ENCODE measurements at places on chromosomes 11 and 22.

GRCh38 chr11:103927535-103927934, 108.9 kb upstream of the DDI1 start:
- no peak for DNase-seq

GRCh38 chr11:95589893-95590612, 199.5 kb downstream of the FAM76B start:
- no peak for DNase-seq

GRCh38 chr11:59859673-59860072, 6.6 kb downstream of the TCN1 start:
- DNase-seq: no peak

DNA sequence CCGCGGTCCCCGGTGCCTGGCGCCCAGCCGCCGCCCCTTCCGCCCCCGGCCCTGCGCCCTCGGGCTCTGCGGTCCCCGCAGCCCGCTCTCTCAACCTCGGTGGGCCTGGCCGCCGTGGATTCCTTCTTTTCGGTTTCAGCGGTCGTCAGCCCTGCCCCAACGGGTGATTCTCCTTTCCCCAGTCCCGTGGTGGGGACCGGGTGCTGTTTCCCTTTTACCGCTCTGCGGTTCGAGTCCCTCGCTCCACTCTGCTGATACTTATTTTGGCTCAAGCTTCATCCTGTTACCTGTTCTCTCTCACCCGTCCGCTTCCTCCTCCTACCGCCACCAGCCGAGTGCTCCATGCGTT, 494 bp downstream of the ZDHHC5 start:
- DNase-seq: peak; percentile 45

DNA sequence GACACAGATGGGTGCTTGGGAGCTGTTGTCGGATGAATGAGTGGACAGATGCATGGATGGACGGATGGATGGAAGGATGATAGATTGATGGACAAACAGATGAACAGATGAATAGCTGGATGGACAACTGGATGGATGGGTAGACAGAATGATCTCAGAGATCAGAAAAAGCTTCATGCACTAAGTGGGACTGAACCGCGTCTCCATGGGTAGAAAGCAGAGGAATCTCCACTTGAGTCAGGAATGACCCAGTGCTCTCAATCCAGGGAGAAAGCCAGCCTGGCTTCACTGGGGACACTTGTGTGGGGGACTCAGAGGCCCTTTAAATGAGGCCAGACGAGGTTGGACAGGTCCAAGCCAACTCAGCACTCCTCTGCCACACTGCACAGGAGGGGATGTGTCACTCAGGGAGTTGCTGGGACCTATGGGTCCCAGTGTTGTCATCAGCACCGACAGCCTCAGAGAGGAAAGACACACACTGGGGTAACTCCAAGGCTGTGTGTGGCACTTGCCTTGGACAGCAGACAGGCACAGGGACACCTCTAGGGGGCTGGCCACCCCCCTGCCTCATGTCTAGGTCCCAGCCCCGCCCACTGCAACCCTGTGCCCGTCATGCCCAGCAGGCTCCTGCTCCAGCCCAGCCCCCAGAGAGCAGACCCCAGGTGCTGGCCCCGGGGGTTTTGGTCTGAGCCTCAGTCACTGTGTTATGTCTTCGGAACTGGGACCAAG, 5.6 kb downstream of the IGLL5 start:
- no peak for DNase-seq

GRCh38 chr11:57646194-57646798, 3.4 kb downstream of the YPEL4 start:
- no peak for DNase-seq

DNA sequence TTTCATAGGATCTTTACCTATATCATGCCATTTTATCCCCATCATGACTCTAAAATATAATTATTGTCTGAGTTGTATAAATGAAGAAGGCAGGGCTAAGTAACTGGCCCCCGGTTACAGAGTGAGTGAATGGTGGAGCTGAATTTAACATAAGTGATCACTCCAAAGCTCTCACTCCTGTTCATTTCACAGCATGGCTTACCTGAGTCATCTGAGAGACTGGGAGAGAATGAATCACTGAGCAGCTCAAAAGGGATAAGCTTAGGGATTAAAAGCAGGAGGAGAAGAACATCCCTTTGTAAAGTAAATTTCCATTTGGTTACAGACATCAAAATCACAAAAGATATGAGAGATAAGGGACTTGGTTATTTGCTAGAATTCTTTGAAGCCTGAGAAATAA, 294.0 kb upstream of the CTSC start:
- DNase-seq: no peak

- DNase-seq: no peak
These were observed 67.8 kb downstream of the RBFOX2 start for GRCh38 chr22:35960854-35961253.

- DNase-seq: peak; percentile 70
These were observed 11.0 kb downstream of the DDB2 start for GRCh38 chr11:47225552-47226400.

- DNase-seq: peak; percentile 56
These were observed 88.8 kb downstream of the AMBRA1 start for GRCh38 chr11:46504817-46505613.

- DNase-seq: no peak
These were observed 26.1 kb upstream of the CABP7 start for GRCh38 chr22:29693671-29694070.

DNA sequence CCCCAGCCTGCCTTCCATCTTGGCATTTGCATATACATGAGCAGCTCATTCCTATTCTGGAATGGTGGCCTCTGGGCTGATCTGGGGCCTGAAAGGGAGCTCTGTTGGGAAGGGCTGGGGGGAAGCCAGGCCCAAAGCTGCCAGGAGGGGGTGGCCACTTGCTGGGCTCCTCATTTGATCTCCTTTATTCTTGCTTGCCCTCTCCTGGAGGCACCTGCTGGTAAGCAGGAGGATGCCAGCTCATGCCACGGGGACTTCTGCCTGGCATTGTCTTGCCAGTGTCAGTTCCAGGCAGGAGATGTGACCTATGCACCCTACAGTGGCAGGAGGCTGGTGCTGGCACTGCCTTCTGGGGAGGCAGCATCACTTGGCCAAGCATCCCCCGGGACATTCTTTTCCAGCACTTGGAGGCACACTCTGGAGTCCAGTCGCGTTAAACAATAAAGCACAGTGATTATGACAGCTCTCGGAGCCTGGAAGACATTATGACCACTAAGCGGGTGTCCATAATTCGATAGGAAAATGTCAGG, 128.3 kb downstream of the NTM start:
- no peak for DNase-seq

DNA sequence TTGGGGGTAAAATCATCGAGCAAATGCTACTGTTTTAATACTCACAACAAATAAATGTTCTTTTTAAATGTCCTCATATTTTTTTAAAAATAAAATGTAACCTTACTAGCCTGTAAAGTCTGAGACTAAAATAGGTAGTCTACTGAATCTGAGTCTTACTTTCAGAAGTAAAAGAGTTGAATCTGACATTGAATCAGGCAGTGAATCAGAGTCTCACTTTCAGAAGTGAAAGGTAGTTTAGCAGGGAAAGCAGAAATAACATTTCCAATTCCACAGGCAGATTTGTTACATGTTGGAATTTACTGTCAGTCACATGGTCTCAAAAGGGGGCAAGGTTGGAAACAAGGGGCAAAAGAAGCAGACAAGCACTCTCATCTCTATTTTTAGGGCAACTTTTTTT, 143.0 kb downstream of the ELP4 start:
- no peak for DNase-seq

GRCh38 chr11:34446386-34446785, 7.7 kb downstream of the CAT start:
- DNase-seq: no peak

DNA sequence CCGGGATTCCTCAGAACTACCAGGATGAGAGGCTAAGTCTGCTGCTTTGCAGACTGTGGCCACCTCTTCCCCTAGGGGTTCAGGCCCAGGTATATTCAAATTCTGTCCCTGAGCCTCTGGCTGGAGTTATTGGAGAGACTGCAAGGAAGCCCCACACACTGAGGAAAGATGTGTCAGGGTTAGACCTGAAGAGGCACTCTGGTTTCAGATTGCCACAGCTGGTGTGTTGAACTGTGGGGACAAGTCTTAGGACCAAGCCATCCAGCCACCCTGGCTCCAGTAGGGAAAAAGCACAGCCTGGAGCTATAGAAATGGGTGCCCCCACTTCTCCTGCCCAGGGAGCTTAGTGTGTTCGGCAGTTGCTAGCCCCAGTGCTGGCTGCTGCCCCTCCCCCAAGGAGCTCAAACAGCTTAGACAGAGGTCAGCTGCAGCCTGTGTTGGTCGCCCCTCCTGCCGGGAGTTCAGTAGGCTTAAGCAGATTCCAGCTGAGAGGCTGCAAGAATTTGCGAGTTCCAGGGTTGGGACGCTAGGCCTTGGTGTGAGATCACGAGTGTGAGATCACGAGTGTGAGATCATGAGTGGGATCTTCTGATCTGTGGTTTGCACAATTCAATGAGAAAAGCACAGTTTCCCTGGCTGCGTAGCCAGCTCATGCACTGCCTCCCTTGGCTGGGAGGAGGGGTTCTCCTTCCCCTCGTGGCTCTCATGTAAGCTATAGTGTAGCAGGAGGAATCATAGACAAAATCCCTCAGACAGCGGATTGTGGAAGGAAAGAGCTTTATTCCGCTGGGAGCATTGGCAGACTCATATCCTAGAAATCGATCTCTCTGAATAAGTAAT, 552.1 kb upstream of the CHORDC1 start:
- no peak for DNase-seq

- DNase-seq: no peak
These were observed 752.9 kb downstream of the CNTN5 start for GRCh38 chr11:99773646-99774045.
